ENCODE measurements at places on chromosomes 3 and 15.

- no peak for DNase-seq
Observed at GRCh38 chr3:137807998-137808397, 43.9 kb downstream of the SOX14 start.

DNA sequence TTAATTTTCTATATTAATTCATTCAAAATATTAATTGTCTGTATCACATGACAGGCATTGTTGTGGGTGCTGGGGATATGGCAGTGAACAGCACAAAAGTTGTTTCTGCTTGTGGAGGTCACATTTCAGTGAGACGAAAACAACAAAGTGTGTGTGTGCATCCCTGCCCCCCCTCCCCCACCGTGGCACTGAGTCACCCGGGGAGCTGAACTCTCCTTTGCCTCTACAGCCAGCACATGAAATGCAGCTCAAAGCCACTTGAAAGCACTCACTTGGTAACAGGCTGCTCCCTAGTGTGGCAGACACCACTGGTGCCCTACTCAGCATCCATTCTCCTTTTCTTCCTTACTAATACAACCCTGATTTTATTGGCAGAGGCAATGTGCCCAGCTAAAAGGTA is 16.9 kb upstream of the SCAMP5 start:
- DNase-seq = no peak

DNA sequence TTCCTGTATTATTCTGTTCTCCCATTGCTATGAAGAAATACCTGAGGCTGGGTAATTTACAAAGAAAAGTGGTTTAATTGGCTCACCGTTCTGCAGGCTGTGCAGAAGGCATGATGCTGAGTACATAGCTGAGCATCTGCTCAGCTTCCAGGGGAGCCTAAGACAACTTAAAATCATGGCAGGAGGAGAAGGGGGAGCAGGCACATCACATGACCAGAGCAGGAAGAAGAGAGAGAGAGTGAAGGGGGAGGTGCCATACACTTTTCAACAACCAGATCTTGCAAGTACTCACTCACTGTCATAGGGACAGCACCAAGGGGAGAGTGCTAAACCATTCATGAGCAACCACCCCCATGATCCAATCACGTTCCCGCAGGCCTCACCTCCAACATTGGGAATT is 184.4 kb downstream of the GOLGA8K start:
- no peak for DNase-seq

DNA sequence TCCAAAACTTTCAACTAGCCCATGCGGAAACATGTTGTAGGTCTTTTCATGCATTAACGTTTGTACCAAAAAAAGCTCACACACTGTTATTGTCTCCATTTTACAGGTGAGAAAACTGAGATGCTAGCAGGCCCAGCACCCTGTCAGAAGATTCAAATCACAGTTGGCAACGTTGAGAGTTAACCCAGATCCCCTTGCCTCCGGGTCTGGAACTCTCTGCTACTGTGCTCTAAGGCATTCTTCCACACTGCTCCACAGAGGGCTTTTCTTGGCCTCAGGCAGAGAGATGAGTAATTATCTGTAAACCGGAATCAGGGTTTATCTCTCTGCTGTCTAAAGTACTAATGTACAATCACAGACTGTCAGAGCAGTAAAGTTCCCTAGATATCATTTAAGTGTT is 186.0 kb upstream of the LPP start:
- DNase-seq = no peak

DNA sequence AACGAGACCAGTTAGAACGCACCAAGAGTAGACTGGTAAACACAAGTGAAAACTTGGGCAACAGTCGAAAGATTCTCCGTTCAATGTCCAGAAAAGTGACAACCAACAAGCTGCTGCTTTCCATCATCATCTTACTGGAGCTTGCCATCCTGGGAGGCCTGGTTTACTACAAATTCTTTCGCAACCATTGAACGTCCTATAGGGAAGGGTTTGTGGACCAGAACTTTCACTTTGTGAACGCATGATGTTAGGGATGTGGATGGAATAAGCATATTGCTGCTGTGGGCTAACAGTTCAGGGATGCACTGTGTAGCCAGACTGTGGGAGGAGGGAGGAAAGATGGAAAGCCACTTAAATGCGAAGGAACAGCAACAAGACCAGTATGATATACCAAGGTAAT is 34.9 kb upstream of the TBC1D23 start:
- no peak for DNase-seq

DNA sequence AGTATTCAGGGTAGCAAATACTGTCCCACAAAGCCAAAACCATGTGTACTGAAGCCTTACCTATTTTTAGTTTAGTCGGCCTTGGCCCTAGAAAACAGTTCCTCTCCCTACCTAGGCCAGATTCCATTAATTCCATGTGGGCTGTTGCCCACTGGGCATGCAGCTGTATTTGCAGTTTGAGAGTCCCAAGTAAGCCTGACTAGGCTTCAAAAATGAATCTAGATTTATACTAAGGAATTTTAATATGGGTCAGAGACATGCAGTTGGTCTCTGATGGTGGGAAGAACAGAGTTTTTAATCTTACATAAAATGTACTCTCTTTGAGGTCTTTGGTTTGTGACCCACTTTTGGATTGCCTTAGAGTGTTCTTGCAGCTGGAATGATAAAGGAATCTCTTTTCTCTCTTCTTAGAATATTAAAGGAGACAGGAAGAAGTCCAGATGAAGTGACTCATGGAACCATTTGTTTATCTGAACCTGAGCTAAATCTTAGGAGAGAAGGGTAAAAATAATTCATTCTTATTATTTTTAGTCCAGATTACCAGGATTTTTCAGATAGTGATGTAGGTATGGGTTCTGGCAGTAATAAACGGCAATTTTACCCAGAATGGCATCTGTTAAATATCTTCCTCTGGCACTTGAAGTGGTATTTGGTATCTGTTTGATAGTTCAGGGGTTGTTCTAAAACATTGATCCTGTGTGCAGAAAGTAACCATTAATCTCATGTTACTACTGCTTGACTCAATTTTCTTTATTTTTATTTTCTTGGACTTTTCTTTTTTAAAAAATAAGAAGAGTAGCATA is 33.8 kb downstream of the GLCE start:
- no peak for DNase-seq

GRCh38 chr15:76349301-76350070 is 12.9 kb downstream of the ISL2 start:
- DNase-seq = no peak

DNA sequence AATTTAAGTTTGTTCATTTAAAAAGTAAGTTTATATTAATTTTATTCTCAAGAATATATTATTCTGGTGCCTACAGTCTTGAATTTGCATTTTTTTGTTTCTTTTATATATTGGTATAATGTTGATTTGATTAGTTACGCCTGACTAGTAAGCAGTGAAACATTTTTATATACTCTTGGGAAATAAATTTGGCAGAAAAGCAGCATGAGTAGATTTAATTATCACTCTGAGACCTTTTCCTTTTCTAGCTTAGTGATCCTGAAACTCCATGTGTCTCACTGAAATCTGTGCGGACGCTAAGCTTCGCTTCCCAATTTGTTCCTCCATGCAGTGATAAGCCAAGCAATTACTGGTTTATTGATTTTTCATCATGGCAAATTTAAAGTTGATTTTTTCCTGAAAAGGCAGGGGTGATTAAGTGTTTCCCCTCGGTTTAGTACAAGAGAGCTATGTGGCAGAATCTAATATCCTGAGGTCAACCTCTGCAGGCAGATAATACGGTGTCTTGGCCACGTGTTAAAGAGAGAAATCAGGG is 87.2 kb upstream of the MLF1 start:
- no peak for DNase-seq

DNA sequence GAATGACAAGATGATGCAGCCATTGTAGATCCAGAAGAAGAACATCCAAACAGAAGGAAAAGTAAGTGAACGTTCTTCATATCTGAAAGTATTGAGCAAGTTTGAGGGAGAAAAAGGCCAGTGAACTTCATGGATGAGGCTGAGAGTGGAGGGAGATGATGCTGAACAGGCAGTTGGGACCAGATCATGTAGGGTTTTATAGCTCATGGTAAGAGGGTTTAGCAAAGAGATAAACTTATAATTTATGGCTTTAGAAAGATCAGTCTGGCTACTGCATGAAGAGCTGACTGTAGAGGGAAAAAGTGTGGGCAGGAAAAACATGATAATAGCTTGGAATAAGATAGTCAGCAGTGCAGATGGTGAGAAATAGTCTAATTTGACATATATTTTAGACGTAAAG is 192.6 kb upstream of the LPP start:
- no peak for DNase-seq

GRCh38 chr15:78618490-78618934 is 2.3 kb downstream of the CHRNA3 start:
- peak; percentile 69 for DNase-seq

GRCh38 chr15:101526021-101526420 is 36.5 kb upstream of the PCSK6 start:
- no peak for DNase-seq
